ENCODE measurements at places on chromosomes 1 and 21.

DNA sequence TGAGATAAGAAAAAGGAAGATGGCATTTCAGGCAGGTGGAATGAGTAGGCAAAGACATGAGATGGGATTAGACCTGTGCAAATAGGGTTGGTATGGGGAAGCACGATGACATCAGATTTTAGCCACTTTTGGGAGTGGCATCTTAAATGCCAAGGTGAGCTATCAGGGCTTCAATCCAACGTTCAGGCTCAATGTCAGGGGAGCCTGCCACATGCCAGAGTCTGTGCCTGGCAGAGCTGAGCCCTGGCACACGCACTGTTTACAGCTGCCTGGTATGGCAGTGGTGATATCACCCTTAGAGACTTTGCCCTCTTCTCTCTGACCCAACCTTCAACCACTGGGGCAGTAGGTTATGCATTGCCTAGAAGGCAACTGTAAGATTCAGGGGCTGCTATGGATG lies 1.1 kb upstream of the GUCA2B start:
- no peak for DNase-seq

DNA sequence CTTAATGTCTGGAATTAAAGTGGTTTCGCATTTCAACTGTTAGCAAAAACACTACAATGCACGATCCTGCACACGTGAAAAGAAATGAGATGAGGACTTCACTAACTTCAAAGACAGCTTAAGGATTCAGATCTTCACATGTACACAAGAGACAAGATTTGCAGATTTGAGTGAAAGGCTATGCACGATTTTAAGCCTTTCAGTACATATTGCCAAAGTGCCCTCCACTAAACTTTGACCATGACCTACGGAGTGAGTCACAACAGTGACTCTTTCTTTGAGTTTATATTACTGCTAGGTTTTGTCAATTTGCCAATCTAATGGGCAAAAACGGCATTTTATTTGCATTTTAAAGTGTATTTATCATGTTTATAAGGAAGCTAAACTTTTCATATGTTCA lies 41.2 kb upstream of the CR1L start:
- no peak for DNase-seq

DNA sequence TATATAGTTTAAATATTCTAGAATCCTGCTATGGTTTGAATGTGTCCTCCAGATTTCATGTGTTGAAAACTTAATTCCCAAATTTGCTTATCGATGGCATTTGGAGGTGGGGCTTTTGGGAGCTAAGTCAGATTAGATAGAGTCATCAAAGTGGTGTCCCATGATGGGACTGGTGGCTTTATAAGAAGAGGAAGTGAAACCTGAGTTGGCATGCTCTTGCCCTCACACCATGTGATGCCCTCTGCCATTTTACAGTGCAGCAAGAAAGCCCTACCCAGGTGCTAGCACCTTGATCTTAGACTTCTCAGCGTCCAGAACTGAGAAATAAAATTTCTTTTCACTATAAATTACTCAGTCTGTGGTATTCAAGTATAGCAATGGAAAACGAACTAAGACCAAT lies 111.3 kb downstream of the TGFB2 start:
- no peak for DNase-seq

GRCh38 chr1:244705261-244706234 lies 52.6 kb downstream of the DESI2 start:
- DNase-seq: no peak

DNA sequence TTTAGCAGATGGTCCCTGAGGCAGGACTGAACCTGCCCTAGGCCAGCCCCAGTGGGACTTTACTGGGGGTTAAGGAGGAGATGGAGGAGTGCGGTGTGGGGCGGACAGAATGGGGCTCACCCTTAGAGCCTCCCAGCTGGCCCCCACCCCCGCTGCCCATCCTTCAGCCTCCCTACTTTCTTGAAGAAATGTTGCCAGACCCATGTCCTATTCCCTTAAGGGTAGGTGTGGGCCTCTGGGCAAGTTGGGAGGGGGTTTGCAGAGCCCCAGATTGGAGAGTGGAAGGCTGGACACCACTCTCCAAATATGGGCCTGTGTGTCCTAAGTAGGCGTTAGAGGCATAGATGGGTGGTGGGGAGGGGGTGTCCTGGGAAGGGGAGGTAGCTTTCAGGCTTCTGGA lies 19.2 kb upstream of the EPS8L3 start:
- no peak for DNase-seq

DNA sequence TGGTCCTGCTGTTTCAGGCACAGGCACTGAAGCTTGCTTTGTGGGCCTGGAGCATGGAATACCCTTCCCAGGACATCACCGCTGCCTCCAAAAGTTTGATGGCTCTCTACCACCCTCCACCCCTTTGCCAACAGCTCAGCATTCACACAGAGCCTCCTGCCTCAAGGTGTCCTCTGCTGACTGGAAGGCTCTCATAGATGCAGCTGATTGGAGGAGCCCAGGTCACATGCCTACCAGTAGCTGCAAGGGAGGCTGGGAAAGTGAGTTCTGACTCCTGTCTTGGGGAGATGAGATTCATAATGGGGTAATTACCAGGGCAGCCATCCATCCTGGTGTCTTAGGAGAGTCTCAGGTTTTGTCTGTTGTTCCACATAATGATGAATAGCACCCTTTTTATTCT lies 124.8 kb upstream of the GRIK3 start:
- no peak for DNase-seq

DNA sequence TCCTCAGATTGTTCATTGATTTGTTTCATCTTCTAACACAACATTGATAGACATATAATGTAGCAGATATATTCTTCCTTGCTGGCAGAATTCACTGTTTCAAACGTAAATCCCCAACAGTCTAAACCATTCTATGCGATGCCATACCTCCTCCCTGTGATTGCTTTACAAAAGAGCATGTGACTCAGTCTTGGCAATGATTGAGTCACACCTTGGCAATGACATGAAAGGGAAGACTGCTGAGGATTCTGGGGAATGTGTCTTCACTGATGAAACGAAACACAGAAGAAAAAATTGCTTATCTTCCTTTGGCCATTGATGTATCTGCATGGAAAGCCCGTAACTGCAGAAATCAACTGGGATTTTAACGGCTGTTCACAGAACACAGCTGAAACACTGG lies 409.6 kb upstream of the ZRANB2 start:
- no peak for DNase-seq

- no peak for DNase-seq
Measured at GRCh38 chr21:43282358-43283120, 113.7 kb downstream of the CRYAA start.

GRCh38 chr21:46307625-46308024 lies 16.0 kb downstream of the C21orf58 start:
- no peak for DNase-seq

DNA sequence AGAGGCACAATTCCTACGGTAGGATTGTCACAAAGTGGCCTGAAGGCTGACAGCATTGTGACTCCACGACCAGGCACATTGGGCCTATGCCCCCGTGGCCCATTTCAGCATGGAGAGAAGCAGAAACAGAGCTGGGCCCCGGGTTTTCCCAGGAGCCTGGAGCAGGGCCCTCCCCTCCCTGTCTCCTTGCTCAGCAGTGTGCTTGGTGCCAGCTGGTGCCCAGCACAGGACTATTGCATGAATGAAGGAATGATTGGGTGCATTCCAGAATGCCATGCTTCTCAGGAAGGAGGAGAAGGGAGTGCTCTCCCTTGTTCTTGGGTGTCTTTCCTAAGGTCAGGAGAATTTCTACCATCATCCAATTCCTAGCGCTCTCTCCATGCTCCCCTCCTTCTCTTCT lies 33.7 kb downstream of the IER5 start:
- no peak for DNase-seq

DNA sequence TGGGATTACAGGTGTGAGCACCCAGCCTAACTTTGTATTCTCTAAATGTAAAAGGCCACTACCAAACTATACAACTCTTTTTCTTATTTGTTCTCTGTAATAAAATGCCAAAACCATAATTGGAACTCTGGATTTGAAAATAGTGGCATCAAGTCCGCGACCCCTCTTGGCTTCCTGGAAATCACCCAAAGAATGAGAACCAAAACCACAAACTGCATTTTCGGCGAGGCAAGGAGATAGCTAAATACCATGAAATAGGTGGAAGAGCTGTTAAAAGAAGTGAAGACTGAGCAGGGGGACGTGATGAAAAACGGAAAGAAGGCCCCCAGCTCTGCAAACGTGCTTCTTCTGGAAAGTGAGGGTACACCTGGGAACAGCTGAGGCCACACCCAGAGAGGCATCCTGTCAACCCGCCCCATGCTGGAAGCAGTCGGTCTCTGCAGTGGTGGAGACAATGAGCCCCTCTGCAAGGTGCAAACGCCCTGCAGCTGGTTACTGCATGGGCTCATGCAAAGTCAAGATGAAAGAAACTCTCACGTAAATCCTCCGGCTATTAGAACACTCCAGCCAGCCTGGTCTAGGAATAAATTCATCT lies 22.5 kb downstream of the VPS26C start:
- no peak for DNase-seq

GRCh38 chr1:30948278-30948677 lies 39.7 kb upstream of the SDC3 start:
- no peak for DNase-seq

GRCh38 chr1:37288900-37289299 lies 185.5 kb upstream of the ZC3H12A start:
- DNase-seq: no peak

GRCh38 chr1:17582124-17582774 lies 42.8 kb downstream of the ARHGEF10L start:
- no peak for DNase-seq

DNA sequence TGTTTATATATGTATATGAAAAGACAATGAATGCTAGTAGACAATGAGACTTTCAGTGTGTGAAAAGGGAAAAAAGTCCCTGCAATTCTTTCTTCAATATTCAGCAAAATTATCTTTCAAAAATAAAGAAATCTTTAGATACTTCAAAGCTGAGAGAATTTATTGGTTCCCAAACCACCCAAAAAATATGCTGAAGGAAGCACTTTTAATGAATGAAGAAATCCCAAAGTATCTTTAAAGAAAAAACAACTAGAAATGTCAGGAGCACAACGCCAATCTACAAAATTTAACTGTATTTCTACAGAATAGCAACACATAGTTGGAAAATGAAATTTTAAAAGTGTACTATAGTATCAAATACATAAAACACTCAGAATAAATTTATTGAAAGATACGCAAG lies 142.3 kb upstream of the CHRM3 start:
- no peak for DNase-seq

GRCh38 chr21:34528131-34528561 lies 16.1 kb upstream of the KCNE1 start:
- DNase-seq: no peak

DNA sequence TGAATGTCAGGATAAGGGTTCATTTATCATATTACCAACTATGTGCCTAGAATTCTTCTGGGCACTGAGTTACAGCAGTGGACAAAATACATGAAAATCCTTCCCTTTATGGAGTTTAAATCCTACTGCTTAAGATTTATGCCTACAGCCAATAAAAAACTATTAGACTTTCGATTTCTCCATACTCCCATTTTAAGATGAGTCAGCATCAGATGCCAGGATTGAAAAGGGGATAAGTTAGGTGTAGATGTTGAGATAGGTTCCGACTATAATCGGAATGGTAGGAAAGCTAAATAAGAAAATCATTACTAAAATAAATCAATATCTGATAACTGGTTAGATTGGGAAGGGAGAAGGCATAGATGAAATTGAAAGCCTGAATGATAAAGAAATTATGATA lies 3.2 kb upstream of the COL24A1 start:
- DNase-seq: no peak

DNA sequence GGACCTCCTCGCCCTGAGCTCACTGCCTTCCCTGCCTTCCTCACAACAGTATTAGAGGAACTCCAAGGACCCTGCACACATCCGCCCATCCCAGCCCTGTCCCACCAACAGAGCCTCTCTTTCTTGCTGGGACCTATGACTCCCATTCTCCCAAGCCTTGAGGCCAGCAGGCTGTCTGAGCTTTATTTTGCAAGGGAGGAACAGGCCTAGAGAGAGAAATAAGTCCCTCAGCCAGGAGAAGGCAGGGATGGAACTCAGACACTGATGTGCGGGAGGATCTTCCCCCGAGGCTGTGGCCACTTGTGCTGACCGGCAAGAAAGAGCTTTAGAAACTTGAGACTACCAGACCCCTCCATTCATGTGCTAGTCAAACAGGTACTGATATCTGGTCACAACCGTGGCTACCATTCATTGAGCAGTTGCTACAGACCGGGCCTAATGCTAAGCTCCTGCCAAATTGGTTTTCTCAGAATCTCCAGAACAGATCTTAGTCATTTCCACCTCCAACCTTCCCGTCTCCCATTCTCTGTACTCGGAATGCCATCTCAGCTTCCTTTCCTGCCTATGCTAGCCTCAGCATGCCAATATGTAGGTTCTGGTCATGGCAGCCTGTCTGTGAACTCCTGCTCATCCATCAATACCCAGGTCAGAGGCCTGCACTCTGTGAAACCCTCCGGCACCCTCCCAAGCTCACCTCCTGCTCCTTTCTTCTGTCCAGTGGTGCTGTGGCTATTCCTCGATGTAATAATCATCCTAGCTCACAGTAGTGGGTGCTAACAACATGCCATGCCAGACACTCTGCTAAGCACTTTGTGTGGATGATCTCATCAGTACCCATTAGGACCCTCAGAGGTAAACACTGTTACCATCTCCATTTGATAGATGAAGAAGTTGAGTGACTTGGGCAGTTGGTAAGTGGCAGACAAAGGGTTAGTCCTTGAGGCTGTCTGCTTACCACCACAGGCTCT lies 3.8 kb downstream of the TMEM54 start:
- DNase-seq: no peak

GRCh38 chr1:119367432-119368124 lies 1.0 kb upstream of the HAO2 start:
- no peak for DNase-seq

DNA sequence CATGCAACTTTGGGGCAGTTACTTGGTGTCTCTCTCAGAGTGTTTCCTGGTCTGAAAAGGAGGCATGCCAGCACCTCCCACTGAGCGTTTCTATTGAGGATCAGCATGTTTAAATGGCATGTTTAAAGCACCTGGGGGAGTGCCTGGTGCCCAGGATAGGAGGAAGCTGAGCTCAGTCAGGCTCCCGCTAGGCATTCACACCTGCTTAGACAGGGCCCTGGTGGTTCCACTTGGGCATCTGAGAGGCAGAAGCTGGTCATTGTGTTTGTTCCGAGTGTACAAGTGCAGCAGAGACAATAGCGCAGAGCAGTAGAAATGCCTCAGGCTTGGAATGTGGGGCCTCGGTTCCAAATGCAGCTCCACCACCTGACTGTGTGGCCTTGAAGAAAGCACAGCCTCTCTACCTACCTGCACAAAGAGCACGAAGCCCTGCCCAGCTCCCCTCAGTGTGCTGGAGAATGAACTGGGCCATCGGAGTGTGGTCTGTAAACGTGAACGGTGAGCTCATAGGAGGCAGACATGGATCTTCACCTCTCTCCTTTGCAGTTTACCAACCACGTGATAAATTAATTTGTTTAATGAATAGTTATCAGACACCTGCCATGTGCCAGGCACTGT lies 20.3 kb upstream of the TMEM222 start:
- DNase-seq: no peak

DNA sequence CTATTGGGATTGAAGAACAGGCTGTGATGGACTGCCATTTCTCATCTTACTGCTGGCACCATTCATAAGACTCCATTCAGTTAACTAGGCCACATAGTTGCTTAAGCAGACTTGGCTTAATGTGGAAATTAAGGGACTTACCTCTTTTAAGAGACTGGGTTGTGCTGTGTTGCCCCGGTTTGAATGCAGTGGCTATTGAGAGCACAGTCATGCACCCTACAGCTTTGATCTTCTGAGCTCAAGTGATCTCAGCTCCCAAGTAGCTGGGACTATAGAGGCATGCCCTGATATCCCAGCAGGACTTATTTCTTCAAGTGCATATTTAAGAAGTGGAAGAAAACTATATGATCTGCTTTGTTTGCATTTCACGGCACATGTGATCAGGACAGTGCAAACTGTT lies 181.1 kb downstream of the RASAL2 start:
- no peak for DNase-seq

GRCh38 chr1:176522310-176522845 lies 59.4 kb downstream of the PAPPA2 start:
- no peak for DNase-seq

All from NCI-H1436 (cell line).